ENCODE measurements at places on chromosomes 16 and 17. TPM values are rescaled to one million over a fixed set of nuclear protein-coding genes. Genes with fewer than 3 reads are reported as not detected.

DNA sequence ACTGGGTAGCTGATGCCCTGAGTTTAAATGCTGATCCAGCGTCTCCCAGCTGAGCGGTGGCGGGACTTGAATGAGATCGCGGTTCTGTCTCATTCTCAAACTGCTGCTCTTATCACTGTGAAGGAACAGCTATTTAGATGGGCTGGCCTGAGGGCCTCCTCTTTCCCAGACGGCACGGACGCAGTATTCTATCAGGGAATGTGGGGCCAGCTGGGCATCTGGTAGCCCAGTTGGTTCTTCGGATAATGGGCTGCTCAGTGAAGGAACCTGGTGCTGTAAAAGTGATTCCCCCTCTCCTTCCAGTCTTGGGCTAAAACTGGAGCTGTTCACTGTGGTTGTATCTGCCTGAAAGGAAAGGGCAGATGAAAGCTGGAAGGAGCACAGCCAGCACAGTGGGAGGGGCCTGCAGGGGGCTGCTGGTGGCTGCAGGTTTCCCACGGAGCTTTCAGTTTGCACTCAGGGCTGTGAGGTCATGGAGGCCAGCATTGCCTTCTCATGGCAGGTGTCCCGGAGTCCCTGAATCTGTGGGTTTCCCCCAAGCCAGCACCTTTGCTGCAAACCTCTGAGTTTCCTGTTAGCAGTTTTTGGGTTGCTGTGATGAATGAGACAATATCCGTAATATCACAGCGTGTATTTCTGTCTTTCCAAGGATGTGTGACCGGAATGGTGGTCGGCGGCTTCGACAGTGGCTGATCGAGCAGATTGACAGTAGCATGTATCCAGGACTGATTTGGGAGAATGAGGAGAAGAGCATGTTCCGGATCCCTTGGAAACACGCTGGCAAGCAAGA is 3.6 kb downstream of the IRF8 start:
- H3K4me3 ChIP-seq: peak overlapping the region; percentile 98
- H3K36me3 ChIP-seq: peaks cover 47% of the 10 kb centered on the region
- DNase-seq: peak; percentile 87
- H3K4me1 ChIP-seq: peaks cover 61% of the 10 kb centered on the region
- peak overlapping the region; percentile 95 for H3K27ac ChIP-seq

GRCh38 chr16:66337463-66338188 is 28.9 kb upstream of the CDH5 start:
- H3K27me3 ChIP-seq: peaks cover 37% of the 10 kb centered on the region
- H3K4me3 ChIP-seq: no peak overlapping the region
- DNase-seq: no peak

GRCh38 chr16:495127-495748 is 32.3 kb upstream of the CAPN15 start:
- no peaks in the 10 kb centered on the region for H3K27me3 ChIP-seq
- no peak overlapping the region for H3K4me3 ChIP-seq
- no peaks in the 10 kb centered on the region for H3K36me3 ChIP-seq
- no peak for DNase-seq
- H3K4me1 ChIP-seq: no peaks in the 10 kb centered on the region
- H3K27ac ChIP-seq: no peak overlapping the region

The FADS6 gene
- polyA plus RNA-seq: not detected

All from naive B cell (primary cell).